ENCODE measurements at places on chromosomes 11 and 22. TPM values are rescaled to one million over a fixed set of nuclear protein-coding genes. Genes with fewer than 3 reads are reported as not detected.

The TSKU gene
- not detected for total RNA-seq

The NNMT gene
- total RNA-seq, result not detected

The PARVB gene
- total RNA-seq, result 36.4 TPM

The OR8G5 gene
- not detected for total RNA-seq

The VWCE gene
- total RNA-seq, result 0.65 TPM

The GNG3 gene
- total RNA-seq, result not detected

The CARD18 gene
- total RNA-seq, result not detected

The FAU gene
- total RNA-seq, result 1,408 TPM

The MYOD1 gene
- total RNA-seq, result not detected

DNA sequence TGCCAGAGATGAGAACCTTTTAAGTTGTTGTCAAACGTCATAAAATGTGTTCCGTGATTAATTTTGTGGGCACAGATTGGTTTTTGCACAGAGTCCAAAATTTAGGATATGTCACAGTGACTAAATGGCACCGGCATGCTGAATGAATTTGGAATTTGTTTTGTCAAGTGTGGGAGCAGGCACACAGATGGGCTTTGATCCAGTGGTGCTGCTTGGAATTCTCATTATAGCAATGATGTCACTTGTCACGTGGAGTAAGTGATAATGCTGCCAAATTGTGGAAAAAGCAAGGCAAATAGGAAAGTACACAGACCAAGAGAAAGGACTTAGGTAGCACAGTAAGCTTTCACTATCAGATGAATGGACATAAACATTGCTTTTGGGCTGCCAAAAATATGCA lies 8.0 kb upstream of the LIN7C start:
- no peak for DNase-seq
- no peak overlapping the region for H3K4me3 ChIP-seq
- H3K36me3 ChIP-seq, result peaks cover 2% of the 10 kb centered on the region
- H3K27me3 ChIP-seq, result peaks cover 18% of the 10 kb centered on the region

DNA sequence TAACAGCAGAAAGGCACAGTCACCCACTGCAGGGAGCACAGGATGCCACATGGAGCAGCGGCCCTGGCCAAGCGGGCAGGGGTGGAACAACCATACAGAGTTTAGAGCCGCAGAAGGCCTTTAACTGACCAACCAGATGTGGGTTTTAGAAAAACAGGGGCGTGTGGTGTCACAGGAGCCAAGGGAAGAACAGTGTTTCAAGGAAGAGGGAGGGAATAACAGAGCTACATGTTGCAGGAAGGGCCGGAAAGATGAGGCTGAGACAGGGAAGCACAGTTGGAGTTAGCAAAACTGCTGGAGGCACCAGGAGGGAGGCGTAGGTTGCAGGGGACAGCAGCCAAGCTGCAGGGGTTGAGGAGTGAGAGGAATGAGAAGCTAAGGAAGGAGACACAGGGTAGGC lies 7.8 kb upstream of the NAA40 start:
- no peak overlapping the region for H3K4me3 ChIP-seq
- no peak for DNase-seq
- no peaks in the 10 kb centered on the region for H3K36me3 ChIP-seq
- H3K27me3 ChIP-seq, result no peaks in the 10 kb centered on the region

- peaks cover 15% of the 10 kb centered on the region for H3K36me3 ChIP-seq
- H3K27me3 ChIP-seq, result no peaks in the 10 kb centered on the region
- H3K4me3 ChIP-seq, result no peak overlapping the region
- DNase-seq, result no peak
Observed at GRCh38 chr11:66228521-66228920, 39.9 kb upstream of the RAB1B start.

DNA sequence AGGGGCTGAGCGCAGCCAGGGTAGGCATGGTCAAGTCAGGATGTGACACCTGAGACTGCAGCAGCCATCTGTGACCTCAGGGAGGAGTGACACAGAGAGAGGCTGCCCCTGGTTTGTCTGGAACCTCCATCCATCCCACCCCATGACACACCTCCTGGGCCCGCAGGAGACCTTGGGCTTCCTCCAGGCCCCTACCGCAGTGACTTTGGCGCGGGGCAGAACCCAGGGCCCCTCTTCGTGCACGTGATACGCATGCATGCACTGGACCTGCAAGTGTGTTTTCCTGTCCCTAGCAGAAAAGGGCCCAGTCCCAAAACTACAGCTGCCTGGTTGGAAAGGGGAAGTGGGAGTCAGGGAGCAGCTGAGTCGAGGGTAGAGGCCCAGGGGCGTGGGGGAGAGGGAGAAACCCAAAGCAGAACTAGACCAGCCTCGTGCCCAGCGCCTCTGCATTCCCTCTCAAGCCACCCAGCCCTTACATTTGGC lies 7.9 kb upstream of the CYTH4 start:
- H3K27me3 ChIP-seq, result no peaks in the 10 kb centered on the region
- no peak for DNase-seq
- no peaks in the 10 kb centered on the region for H3K36me3 ChIP-seq
- no peak overlapping the region for H3K4me3 ChIP-seq

GRCh38 chr22:48351376-48352085 lies 1476.1 kb downstream of the BRD1 start:
- no peaks in the 10 kb centered on the region for H3K36me3 ChIP-seq
- H3K4me3 ChIP-seq, result no peak overlapping the region
- no peak overlapping the region for H3K27ac ChIP-seq
- H3K27me3 ChIP-seq, result peaks cover 5% of the 10 kb centered on the region
- no peaks in the 10 kb centered on the region for H3K4me1 ChIP-seq

- H3K4me3 ChIP-seq, result no peak overlapping the region
- no peak overlapping the region for H3K27ac ChIP-seq
- no peaks in the 10 kb centered on the region for H3K27me3 ChIP-seq
Observed at GRCh38 chr11:73585834-73586575, 11.9 kb downstream of the FAM168A start.

GRCh38 chr22:50278461-50278860 lies 8.3 kb upstream of the MAPK11 start:
- H3K36me3 ChIP-seq, result no peaks in the 10 kb centered on the region
- no peak overlapping the region for H3K4me3 ChIP-seq
- no peaks in the 10 kb centered on the region for H3K27me3 ChIP-seq
- H3K27ac ChIP-seq, result no peak overlapping the region
- DNase-seq, result no peak

- no peaks in the 10 kb centered on the region for H3K36me3 ChIP-seq
- DNase-seq, result no peak
Observed at GRCh38 chr22:49536571-49537131, 291.0 kb downstream of the BRD1 start.

GRCh38 chr22:30310881-30311771 lies 15.6 kb downstream of the TBC1D10A start:
- peak overlapping the region; percentile 86 for H3K27ac ChIP-seq
- H3K4me3 ChIP-seq, result peak overlapping the region; percentile 86

DNA sequence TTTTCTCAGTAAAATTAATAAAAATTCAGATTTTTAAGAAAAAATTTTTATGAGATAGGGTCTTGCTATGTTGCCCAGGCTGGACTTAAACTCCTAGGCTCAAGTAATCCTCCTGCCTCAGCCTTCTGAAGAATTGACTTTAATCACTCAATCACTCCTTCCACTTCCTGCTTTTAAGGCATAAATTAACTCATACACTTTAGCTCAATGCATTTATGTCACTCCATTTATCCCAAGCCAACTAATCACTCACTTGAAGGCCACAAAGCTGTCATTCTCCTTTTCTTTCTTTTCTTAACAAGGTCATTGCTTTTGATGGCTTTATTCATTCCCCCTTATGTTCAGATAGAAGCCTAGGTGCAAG lies 877 bp downstream of the ALG9 start:
- peaks cover 22% of the 10 kb centered on the region for H3K4me1 ChIP-seq
- DNase-seq, result no peak
- H3K27ac ChIP-seq, result peak overlapping the region; percentile 91
- H3K27me3 ChIP-seq, result no peaks in the 10 kb centered on the region
- peaks cover 4% of the 10 kb centered on the region for H3K36me3 ChIP-seq

DNA sequence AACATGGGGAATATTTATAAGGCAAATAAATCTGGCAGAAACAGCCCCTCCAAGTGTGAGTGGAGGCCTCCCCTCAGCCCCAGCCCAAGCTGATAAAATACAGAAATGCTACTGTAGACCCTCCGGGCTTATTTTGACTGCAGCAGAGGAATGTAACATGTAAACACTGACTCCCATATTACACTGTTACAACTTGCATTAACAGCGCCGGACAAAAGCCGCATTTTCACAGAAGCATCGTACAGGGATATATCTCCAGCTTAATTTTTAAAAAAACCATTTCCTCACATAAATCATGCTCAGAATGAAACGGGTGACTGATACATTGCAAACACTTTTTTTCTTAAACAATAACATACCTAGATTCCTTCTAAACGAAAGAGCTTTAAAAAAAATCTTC lies 36.6 kb upstream of the COMT start:
- no peak for DNase-seq
- no peak overlapping the region for H3K27ac ChIP-seq
- no peaks in the 10 kb centered on the region for H3K27me3 ChIP-seq
- H3K36me3 ChIP-seq, result peaks cover 4% of the 10 kb centered on the region
- H3K4me1 ChIP-seq, result peaks cover 2% of the 10 kb centered on the region
- H3K4me3 ChIP-seq, result no peak overlapping the region

DNA sequence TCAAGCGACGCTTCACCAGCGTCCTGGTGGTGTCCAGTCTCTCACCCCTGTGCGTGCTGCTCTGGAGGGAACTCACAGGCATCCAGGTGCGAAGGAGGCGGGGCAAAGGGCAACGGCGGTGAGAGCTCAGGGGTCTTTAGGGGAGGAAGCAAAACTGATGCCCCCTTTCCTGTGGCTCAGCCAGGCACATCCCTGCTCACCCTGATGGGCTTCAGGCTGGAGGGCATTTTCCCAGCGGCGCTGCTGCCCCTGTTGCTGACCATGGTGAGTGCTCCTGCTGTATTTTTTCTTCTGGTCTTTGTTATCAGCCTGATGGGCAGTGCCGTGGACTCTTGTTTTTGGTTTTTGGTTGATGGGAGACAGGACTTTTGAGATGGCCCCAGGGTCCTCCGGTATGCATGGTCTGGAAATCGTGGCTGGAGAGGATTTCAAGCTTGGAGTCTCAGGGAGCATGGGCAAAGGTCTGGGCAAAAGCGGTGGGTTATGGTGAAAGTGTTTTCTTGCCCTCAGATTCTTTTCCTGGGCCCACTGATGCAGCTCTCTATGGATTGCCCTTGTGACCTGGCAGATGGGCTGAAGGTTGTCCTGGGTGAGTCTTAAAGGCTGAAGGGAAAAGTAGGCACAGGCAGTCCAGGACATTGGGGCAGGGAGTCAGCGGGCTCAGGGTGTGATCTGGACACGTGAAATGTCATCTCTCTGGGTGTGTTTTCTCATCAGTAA lies 695 bp downstream of the RCE1 start:
- H3K36me3 ChIP-seq, result peaks cover 2% of the 10 kb centered on the region
- peak overlapping the region; percentile 95 for H3K27ac ChIP-seq
- no peaks in the 10 kb centered on the region for H3K27me3 ChIP-seq
- peaks cover 42% of the 10 kb centered on the region for H3K4me1 ChIP-seq
- DNase-seq, result no peak

DNA sequence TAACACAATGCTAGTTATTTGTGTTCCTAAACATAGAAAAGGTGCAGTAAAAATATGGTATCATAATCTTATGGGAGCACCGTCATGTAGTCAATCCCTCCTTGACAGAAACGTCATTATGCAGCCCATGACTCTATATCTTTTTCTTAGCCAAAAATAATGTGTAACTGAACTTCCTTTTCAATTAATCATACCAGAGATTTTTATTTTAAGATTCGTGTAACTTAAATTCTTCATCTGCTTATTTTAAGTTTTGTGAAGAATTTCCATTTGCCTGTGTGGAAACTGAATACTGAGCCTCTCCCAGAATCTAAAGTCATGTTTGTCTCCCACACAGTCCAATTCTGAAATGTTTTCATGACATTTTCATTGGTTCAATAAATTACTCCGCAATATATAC lies 699.1 kb downstream of the KCNA4 start:
- no peaks in the 10 kb centered on the region for H3K27me3 ChIP-seq
- DNase-seq, result no peak
- H3K4me3 ChIP-seq, result no peak overlapping the region
- H3K4me1 ChIP-seq, result no peaks in the 10 kb centered on the region

- H3K4me1 ChIP-seq, result no peaks in the 10 kb centered on the region
- no peaks in the 10 kb centered on the region for H3K27me3 ChIP-seq
- no peak overlapping the region for H3K4me3 ChIP-seq
Observed at GRCh38 chr11:37963440-37963839, 1365.4 kb upstream of the RAG2 start.

DNA sequence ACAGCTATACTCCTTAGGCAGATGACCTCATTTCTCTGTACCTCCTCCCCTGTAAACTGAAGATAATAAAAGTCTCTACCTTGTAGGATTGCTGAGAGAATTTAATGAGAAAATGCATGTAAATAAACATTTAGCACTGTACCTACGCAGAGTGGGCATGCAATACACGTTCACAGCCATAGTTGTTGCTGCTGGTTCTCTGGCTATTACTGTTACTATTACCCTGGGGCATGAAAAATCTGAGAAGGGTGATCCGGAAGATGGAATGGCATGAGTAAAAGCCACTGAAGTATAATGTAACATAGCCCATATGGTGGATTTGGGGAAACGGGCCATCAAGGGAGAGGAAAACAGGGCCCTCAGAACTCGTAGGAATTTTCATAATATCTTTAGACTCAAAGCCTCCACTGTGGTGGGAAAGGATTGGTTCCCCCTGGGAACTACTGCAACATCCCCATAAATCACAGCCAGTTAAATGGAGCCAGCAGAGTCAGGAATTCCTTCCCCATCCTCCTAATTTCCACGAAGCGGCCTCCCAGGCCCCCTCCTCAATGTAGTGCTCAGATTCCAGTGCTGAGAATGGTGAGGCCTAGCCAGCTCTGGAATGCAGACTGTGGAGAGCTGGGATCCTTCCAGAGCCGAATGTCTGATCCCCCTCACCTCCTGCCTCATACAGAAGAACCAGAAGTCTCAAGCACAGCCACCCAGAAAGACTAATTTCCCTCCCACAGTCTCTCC lies 205.3 kb downstream of the MN1 start:
- H3K4me1 ChIP-seq, result no peaks in the 10 kb centered on the region
- H3K27me3 ChIP-seq, result peaks cover 5% of the 10 kb centered on the region
- DNase-seq, result no peak
- no peak overlapping the region for H3K27ac ChIP-seq
- no peaks in the 10 kb centered on the region for H3K36me3 ChIP-seq
- no peak overlapping the region for H3K4me3 ChIP-seq

- H3K4me1 ChIP-seq, result no peaks in the 10 kb centered on the region
- no peak for DNase-seq
- H3K27ac ChIP-seq, result no peak overlapping the region
- peaks cover 35% of the 10 kb centered on the region for H3K27me3 ChIP-seq
- H3K4me3 ChIP-seq, result no peak overlapping the region
Observed at GRCh38 chr11:35486446-35486845, 39.0 kb downstream of the PAMR1 start.

DNA sequence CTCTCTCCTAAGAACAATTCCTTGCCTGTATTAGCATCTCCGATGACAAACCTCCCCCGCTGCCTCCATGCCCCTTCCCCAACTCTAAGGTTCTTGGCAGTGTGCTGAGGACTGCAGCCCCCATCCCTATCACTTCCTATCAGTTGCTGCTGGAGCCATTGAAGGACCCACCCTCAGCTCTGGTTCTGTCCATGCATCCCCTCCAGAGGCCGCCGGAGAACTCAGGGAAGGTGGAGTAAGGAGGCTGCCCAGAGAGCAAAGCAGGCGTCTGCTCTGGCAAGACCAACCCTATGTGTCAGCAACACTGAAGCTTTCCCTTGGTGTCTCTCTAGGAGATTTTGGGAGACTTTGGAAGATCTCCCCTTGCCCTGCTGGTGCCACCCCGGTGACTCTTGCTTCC lies 1139.5 kb downstream of the TBC1D22A start:
- no peak overlapping the region for H3K27ac ChIP-seq
- no peaks in the 10 kb centered on the region for H3K36me3 ChIP-seq
- peaks cover 10% of the 10 kb centered on the region for H3K27me3 ChIP-seq
- H3K4me3 ChIP-seq, result no peak overlapping the region

- peaks cover 3% of the 10 kb centered on the region for H3K36me3 ChIP-seq
- no peaks in the 10 kb centered on the region for H3K4me1 ChIP-seq
- no peak overlapping the region for H3K4me3 ChIP-seq
- peaks cover 18% of the 10 kb centered on the region for H3K27me3 ChIP-seq
Observed at GRCh38 chr11:36602135-36602534, 4.1 kb upstream of the RAG2 start.

Data from T-helper 17 cell (primary cell).